ENCODE measurements at places on chromosomes 6 and 20. TPM values are rescaled to one million over a fixed set of nuclear protein-coding genes. Genes with fewer than 3 reads are reported as not detected.
A peak's percentile ranks its signal among the peaks of the same experiment; 100 is the strongest.

Gene ZNF334
- total RNA-seq: 2.2 TPM

Gene B3GAT2
- not detected for total RNA-seq

Gene MMS22L
- total RNA-seq: 5.7 TPM

Gene TP53TG5
- total RNA-seq: 0.85 TPM

Gene SLC35F1
- 0.37 TPM for total RNA-seq

DNA sequence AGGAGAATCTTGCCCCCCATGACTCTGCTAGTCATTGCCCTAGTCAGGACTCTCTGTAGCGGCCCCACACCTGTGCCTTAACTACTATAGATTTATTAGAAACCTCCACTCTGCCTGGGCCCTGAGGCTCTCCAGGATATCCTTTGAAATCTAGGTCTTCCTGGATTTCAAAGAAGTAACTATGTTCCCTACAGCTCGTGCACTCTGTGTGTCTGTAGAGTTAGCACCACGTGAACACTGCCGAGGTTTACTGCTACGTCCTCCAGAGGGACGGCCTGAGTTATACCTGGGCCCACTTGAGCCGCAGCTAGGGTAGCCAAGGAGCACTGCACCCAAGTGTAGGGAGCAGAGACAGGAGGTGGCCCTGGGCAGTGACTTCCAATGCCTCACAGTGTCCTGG, 19.8 kb downstream of the GLP1R start:
- no peak for DNase-seq

DNA sequence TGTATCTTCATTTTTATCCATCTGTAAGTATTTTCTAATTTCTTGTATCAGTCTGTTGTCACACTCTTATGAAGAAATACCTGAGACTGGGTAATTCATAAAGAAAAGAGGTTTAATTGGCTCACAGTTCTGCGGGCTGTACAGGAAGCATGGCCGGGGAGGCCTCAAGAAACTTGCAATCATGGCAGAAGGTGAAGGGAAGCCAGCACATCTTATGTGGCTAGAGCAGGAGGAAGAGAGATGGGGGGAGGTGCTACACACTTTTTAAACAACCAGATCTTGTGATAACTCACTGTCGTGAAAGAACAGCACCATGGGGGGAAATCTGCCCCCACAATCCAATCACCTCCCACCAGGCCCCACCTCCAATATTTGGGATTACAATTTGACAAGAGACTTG, 10.9 kb upstream of the BCKDHB start:
- no peak for DNase-seq

GRCh38 chr6:108778421-108779186, 69.6 kb upstream of the ARMC2 start:
- DNase-seq: no peak

- DNase-seq: no peak
Measured at GRCh38 chr6:37777272-37777834, 42.2 kb upstream of the ZFAND3 start.

GRCh38 chr20:19815553-19815991, 57.5 kb downstream of the RIN2 start:
- DNase-seq: no peak

- DNase-seq: no peak
Measured at GRCh38 chr20:50953196-50953595, 5.1 kb downstream of the DPM1 start.

DNA sequence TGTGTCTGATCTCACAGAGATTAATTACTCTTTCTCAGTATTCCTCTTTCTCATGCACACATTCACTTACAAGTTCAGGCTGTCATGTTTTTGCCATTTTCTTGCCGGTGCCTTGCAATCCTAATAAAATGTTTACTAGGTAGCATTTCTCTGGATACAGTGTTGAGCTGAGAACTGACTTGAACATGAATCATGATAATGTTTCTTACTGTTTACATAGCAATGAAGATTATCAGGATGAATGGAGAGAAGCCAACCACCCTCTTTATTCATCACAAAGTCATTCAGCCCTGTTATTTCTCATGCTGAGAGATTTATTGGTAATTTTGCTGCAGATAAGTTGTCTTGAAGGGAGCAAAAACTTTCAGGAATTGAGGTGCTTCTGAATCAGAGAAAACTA, 185.5 kb upstream of the ECI2 start:
- no peak for DNase-seq

GRCh38 chr6:25990172-25990873, 27.7 kb downstream of the TRIM38 start:
- DNase-seq: no peak

- DNase-seq: no peak
Measured at GRCh38 chr6:52653151-52653550, 17.8 kb upstream of the TMEM14A start.

DNA sequence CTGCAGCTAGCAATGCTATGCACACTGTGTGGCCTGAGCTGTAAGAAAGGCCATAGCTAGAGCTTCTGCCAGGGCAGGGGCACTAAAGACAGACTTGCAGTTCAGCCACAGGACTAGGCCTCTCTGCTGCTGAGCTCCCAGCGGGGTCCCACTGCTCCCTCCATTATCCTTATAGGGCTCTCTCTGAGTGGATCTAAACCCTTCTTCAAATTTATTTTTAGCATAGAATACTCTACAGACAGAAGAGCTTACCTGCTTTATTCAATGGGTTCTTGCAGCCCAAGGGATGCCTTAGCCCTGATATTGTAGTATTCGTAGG, 100.9 kb upstream of the MLN start:
- no peak for DNase-seq

- DNase-seq: no peak
Measured at GRCh38 chr6:135257631-135258405, 76.7 kb downstream of the MYB start.

GRCh38 chr20:11850901-11851300, 66.8 kb upstream of the BTBD3 start:
- DNase-seq: no peak

GRCh38 chr6:90296341-90297114, at the start of gene BACH2:
Gene BACH2, minus strand, starts transcription at chr6:90296843. Its CDS starts 287,999 bp downstream, at chr6:90008844.
- DNase-seq: peak; percentile 84
